ENCODE measurements at places on chromosomes 5 and 9.

DNA sequence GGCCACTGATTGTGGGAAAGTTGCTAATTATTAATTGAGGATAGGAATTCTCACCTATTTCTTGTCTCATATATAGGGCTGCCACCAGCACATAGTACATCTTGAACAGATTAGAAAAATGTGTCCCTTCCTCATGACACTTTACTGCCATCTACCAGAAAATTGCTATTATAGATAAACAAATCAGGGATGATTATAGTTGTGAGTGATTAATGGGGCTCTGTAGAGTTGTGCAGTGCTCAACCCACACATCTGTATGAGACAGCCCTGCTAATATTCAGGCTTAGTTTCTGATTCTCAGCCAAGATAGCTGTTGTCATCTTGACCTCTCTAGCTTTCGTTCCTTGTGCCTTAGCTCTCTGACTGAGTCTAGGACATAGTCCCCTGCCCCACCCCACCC is 373.3 kb downstream of the TLE4 start:
- no peak for DNase-seq

DNA sequence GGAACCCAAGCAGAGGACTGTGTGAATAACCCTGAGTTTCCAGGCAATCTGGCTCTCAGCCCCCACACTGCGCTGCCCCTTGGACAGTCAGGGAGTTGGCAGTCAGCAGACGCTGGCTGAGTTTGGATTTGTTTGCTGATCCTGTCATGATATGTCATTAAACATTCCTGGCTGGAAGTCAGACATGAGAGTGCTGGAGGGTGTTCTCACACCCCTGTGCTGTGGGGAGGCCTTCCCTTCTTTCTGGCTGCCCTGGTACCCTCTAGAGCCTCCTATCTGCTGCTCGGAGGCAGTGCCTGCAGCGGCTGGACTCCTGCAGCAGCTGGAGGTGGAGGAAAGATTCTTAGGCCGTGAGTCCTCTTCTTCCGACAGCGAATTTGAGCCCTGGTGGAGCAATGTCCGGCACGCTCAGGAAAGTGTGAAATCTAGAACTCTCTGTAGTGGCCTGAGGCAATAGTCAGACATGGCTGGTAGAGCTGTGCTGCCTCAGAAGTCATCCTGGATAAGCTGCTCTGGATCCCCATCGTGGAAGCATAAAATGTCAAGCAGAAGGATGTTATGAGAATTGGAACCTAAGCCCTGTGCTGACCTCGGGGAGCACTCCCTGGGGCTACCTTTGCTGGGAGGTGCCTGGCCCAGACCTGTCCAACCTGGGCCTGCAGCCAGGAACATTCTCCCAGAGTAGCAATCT is 72.0 kb downstream of the PDE8B start:
- DNase-seq = peak; percentile 88

GRCh38 chr5:135395451-135395850 is 3.6 kb downstream of the MACROH2A1 start:
- DNase-seq = no peak

- DNase-seq = no peak
Measured at GRCh38 chr9:136695435-136695895, 8.2 kb upstream of the AGPAT2 start.

DNA sequence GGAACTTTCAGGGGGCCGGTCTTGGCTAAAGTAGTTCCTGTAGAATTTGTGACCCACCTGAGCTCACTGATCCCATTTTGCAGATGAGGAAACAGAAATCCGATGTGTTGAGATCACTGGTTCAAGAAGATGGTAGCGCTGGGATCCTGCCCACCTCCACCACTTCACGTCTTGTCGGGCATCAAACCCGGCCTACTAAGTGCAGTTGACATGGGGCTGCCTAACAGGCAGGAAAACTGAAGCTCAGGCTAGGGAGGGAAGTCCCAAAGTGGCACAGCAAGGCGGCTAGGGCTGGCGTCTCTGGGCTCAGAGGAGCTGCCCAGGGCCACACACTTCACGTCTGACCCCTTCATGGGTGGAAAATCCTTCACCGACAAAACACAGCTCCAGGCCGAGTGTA is 502 bp upstream of the ENG start:
- no peak for DNase-seq

- no peak for DNase-seq
Measured at GRCh38 chr9:73667749-73668148, 516.1 kb downstream of the ANXA1 start.

GRCh38 chr9:25716220-25716872 is 38.1 kb upstream of the TUSC1 start:
- peak; percentile 74 for DNase-seq

DNA sequence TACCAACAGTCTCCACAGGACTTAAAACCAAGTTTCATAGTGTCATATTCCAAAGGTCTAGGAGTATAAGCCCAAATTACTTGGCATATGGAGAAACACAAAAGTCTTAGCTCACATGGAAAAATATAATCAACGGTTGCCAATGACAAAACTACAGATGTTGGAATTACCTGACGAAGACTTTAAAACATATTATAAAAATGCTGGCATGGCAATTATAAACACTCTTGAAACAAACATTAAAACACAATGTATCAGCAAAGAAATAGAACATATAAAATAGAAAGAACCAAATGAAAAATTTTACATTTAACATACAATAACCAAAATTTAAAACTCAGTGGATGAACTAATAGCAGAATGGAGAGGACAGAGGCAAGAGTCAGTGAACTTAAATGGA is 7.9 kb upstream of the WDR41 start:
- DNase-seq = no peak

DNA sequence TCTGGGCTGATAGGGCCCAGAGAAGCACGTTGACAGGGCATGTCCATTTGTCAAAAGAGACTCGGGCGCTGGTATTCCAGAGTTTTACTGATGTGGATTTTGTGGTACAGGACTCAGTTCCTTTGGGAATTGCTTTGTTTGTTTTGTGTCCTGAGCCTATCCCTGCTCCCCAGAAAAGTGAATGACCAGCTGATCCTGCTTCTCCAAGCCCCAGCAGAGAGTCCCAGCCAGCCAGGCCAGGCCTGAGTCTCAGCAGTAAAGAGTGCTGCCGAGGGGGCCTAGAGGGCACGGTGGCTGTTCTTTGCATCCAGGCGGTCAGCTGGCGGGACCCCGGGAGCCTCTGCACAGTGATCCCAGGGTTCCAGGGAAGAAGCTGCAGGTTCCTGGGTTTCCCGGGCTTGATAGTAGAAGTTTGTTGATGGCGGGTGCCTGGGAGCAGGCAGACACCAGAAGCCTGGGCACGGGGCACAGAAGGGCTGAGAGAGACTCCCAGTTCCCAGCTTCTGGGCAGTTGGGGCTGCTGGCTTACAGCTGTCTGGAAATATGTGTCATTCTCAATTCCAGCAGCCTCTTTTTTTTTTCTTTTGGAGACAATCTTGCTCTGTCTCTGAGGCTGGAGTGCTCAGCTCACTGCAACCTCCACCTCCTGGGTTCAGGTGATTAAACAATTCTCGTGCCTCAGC is 8.7 kb downstream of the PRDM12 start:
- DNase-seq = no peak

GRCh38 chr9:38358390-38359296 is 33.9 kb upstream of the ALDH1B1 start:
- no peak for DNase-seq

DNA sequence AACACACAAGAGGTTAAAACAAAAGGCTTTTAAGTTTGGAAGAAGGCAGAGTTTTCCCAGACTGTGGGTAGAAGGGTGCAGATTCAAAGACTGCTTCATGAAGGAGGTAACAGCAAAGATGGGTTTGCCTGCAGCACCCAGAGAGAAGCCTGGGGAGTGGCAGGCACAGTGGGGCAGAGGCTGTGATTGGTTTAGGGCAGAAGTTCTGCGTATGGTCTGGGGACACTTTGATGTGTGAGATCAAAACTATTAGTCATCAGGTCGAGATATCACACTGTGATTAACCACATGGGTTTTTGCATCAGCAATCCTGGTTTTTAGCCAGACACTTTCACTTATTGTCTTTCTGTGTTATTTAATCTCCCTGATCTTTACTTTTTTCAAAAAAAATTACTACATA is 188.8 kb upstream of the GLRA1 start:
- DNase-seq = no peak

DNA sequence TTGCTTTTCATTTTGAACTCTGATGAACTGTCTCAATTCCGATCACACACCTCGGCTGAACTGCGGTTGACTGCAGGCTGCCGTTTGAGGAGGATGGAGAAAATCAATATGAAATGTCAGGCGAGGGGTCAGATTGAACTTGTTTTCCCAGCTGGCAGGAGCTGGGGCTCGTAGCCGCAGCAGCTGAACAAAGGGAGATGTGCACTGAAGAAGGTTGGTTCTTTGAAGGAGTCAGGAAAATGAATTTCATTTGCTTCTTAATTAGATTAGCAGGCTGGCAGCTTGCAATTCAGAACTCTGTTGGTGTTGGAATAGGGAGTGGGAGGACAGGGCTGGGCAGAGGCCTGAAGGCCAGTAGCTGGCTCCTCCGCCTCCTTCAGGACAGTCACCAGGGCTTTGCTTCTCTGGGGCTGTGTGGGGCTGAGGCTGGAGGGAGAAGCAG is 117.4 kb upstream of the GPR151 start:
- DNase-seq = no peak

GRCh38 chr5:170168797-170169196 is 63.1 kb downstream of the FOXI1 start:
- no peak for DNase-seq

DNA sequence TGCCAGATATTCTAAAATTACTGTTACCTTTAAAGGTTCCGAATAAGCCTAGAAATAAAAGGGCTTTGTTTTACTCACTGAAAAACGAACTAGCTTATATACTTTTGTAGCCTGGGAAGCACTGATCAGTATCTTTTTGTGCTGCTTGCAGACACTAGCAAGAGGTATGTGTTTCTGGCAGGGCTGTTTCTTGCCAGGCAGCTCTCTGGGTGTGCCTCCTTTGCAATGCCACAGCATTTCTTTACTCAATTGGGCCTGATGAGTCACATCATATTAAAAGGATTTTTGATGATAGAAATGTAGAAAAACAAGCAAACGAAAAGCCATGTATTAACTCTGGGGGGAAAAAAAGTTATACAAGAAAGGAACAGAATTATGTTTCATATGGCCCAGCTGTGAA is 35.6 kb downstream of the CD180 start:
- DNase-seq = peak; percentile 57

GRCh38 chr5:109365653-109366052 is 44.1 kb downstream of the PJA2 start:
- DNase-seq = no peak

GRCh38 chr5:119187776-119188529 is 117.1 kb downstream of the DMXL1 start:
- no peak for DNase-seq

DNA sequence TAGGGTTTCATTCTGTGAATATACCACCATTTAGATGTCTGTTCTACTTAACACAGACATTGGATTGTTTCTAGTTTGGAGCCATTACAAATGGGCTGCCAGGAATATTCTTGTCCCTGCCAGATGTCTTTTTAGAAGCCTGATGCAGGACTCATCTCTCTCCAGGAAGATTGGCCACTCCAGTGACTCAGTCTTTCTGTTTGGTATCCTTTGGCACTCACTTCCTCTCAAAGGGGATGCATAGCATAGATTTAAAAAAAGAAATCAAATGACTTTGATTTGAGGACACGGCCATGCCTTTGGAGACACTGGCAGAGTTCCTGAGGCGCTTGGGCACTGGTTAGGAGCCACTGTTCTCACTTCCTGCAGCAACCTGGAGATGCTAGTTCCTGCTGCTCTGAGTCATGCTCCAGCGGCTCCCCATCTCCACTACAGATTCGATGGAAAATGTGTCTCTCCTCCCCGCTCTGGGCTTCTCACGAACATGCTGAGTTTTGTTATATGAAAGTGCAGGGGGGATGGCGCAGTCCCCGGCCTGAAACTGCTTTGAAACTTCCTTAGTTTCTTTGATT is 3.5 kb upstream of the ZNF366 start:
- DNase-seq = peak; percentile 86

- peak; percentile 27 for DNase-seq
Measured at GRCh38 chr5:59786334-59786805, 107.2 kb downstream of the PDE4D start.

- no peak for DNase-seq
Measured at GRCh38 chr9:136019681-136020060, 58.5 kb upstream of the UBAC1 start.

GRCh38 chr9:18800579-18800978 is 232.4 kb downstream of the SAXO1 start:
- DNase-seq = no peak

DNA sequence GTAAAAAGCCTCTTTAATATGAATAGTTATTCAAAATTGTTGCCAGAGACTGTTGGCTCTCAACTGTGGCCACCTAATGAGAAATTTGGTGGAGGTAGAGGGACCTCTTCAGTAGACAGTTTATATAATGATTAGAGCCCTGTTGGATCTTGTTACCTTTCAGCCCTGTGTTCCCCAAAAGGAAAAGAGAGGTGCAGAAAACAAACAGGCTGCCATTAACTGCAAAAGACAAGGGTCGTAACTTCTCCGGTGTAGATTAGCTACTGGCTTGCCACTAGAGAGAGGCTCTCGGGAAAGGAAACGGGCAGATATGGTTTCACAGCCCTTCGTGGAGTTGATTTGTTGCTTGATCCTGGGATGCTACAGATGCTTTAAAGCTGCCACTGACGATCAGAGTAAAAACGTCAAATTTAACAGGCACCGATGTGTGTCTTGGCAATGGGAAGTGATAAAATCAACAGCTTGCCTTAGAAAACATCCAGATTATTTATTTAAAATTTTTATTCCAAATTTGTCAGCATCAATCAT is 7.8 kb downstream of the FST start:
- DNase-seq = peak; percentile 20

DNA sequence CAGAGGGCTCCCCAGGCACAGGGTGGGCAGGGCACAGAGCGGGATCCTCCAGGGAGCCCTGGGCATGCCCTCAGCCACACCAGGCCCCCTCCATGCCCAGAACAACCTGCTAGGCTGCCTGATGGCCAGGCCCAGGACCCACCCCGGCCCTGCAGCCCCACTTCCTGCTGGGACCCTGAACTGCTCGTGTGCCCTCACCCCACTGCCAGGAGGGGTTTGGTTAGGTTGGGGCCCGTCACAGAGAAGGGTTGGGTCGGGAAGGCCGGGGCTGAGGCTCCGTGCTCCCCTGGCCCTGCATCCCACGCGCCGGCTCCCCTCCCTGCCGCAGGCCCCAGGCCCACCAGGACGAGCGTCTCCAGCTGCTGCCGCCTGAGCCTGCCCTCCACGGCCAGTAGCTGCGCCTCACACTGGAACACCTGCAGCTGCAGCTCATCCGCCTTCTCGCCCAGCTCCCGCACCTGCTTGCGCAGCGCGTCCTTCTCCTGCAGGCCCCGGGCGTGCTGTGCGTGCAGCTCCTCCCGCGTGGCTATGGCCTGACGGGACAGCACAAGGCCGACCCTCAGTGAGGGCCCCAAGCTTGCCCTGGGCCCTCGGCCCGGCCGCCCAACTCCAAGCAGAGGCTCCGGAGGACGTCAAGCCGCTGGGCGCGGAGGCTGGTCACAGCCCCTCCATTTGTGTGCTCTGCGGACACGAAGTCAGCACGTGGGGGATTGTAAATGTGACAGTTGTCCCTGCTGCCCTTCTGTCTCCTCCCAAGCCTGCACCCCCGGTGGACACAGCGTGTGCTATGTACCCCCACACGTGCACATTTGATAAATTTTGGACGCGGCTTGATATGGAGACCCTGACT is 4.0 kb upstream of the DNLZ start:
- no peak for DNase-seq

GRCh38 chr9:113580041-113580953 is 116.8 kb downstream of the RGS3 start:
- DNase-seq = peak; percentile 35
